ENCODE measurements at places on chromosomes 1 and 21.

DNA sequence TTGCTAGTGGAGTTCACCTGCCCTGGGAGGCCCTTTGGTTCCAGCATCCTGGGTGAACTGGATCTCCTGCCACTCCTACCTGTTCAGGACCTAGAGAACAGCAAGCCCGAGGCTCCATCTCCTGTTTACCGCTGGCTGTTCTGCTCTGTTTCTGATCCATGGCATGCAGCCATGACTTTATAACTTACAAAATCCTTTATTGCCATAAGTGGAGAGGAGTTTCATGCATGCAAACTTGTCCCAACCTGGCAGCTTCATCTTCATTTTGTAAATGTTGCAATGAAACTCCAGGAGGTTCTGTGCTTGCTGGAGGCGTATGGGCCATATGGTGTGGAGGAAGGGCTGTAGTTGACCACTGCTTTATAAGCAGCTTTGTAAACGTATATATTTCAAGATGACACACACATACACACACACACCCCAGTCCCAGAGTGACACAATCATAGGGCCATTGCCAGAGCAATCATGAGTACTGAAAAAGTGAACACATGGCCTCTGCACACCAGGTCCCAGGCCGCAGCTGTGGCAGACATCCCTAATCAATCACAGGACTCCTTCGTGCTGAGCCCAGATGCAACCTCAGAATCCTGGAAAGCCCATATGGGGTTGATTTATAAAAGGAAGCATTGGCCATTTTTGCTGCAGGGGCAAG, 69.0 kb downstream of the UBIAD1 start:
- DNase-seq: no peak

DNA sequence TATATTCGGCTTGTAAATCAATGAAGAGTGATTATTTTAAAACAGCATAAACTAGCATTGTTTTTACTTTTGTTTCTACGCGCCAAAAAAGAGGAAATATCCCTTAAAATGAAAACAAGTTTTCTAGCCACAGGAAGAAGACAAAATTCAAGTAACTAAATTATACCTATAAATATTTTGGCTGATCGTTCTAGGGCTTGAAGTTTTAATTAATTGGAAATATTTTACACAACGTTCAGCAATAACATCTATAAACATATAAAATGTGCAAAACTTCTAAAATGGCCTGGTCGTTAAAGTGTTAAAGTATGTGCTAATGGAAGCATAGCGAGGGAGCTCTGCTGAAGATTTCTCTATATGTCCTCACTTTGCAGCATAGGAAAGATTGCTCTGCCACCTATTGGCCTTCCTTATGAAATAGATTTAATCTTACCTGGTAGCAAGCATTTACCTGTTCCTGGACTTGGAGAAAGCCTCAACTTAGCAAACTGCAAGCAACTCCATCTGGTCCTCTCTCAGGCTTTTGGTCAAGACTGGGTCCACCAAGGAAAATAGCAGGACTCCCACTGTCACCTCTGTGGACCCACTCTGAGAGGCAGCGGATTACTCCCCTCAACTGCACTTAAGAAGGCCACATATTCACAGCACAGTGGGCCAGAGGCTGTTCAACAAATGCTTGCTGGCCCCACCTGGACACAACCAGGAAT, 351.3 kb upstream of the RUNX1 start:
- DNase-seq: peak; percentile 73

- DNase-seq: no peak
Observed at GRCh38 chr1:117566556-117566955, 39.3 kb upstream of the TENT5C start.

DNA sequence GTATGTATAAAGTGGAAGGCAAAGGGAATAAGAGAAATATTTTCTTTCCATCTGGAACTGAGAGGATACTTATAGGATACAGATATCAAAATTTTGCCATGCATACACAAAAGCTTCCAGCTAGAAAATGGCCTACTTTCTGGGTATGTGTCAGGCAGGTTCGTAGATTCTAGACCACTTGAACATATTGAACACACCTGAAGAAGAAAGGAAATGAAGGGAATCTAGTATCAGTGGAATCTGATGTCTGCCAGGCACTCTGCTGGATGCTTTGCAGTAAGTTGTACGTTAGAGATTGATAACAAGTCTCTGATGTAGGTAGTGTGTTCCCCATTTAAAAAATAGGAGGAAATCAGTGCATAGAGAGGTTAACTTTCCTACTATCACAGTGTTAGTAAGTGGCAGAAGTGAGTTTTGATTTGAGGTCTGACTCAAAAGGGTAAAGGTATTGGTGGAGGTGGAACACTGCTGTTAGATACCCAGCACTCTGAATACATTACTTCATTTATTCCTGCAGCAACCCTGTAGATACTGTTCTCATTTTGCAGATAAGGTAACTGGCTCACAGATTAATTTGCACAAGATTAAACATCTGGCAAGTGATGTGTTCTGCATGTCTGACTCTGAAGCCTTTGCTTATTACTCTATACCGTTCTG, 3.0 kb downstream of the CAMSAP2 start:
- DNase-seq: no peak

GRCh38 chr1:205629751-205630150, 2.1 kb downstream of the ELK4 start:
- no peak for DNase-seq

- DNase-seq: no peak
Observed at GRCh38 chr1:7754234-7754633, 16.9 kb upstream of the VAMP3 start.

DNA sequence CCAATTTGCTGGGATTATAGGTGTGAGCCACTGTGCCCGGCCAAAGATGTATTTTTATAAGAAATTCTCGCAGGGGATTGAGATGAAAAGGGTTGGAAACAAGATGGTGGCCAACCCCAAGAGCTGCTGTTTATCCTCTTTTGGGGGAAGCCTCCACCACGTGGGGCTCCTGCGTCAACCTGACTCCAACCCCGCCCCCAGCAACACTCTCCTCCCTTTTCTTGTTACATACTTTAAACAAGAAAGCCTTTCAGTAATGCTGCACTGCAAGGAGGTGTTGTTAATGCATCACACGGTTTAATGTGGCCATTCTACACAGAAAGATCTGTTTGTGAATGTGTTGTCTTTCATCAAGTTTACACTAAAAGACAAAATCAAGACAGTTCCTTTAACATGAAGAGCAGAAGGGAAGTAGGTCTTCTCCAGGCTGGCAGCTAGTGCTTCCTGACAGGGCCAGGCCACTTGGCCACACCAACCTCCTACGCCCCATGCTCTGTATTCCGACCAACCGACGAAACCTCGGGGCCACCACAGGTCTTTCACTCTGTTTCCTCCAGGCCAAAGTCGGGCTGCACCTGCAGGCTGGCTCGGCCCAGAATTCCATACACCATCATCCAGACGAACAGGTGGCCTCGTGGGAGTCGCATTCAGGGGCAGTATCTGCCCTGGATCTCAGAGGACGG, 25.9 kb downstream of the C2CD2 start:
- no peak for DNase-seq

- no peak for DNase-seq
Observed at GRCh38 chr21:39175154-39175553, 8.1 kb downstream of the PSMG1 start.

DNA sequence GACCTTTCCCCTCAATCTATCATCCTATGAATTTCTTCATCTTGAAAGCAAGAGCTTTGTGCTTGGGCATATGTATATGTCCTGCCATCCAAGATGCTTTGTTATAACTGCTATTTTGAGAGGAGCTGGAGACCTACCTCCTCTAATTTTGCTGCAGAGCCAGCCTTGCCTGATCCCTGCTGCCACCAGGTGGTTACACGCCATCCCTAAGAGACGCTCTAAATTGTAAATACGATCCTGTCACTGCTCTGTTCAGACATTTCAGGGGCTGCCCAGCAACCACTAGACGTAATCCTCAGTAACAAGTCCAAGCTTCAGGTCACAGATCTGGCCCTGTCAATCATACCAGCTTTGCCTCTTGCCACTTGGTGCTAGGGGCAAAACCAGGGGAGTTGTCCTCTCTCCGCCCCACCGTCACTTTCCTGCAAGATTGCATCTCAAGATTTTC, 32.9 kb downstream of the GPA33 start:
- DNase-seq: peak; percentile 79

GRCh38 chr1:61956016-61956645, 213.9 kb downstream of the PATJ start:
- no peak for DNase-seq

DNA sequence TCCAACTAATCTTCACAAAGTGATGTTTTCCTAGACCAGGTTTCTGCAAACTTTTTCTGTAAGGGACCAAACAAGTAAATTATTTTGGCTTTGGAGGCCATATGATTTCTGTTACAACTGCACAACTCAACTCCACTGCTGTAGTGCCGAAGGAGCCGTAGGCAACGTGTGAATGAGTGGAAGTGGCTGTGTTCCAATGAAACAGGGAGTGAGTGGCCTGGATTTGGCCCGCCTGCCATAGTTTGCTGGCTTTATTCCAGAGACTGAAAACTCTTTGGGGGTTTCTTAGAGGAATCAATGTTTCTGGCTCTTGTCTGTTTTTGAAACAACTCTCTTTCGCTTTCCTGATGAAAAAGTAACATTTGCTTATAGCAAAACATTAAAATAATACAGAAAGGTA, 12.6 kb upstream of the ACTL8 start:
- DNase-seq: no peak

DNA sequence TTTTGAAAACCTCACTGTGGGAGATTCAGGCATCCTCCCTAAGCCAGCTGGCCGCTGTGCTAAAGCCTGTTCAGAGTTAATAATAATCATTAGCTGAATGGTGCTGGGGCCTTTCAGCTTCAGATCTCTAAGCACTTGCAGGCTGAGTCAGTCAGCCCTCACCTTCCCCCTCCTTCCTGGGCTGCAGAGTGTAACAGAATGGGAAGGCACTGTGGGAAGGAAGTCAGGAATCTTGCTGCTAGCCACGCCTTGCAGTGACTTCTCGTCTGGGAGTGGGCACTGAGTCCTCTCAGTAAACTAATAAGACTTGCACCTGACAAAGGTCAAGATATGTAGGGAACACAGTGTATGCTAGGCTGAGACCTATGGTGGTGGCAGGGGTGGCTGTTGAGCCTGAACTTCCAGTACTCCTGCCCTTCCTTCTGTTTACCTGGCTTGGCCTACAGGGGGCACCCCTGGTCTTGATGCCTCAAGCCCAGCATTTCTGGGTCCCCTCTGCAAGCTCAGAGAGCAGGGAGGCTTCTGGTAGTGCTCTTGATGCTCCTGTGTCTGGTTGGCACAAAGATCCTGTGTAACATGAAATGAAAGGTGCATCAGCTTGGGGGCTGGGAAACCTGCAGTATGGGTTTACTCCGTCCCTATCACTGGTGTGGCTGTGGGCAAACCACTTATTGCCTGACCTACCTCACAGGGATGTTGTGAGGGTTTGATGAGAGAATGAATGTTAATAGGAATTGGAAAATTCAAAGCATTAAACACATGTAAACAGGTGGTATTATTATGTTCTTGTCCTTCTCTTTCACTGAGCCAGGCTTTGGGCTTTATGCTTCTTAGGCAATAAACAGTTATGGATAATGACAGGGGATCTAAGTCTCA, 6.0 kb downstream of the CYB561D1 start:
- peak; percentile 24 for DNase-seq

All from NCI-H1436 (cell line).